ENCODE measurements at places on chromosomes 3 and 15.

DNA sequence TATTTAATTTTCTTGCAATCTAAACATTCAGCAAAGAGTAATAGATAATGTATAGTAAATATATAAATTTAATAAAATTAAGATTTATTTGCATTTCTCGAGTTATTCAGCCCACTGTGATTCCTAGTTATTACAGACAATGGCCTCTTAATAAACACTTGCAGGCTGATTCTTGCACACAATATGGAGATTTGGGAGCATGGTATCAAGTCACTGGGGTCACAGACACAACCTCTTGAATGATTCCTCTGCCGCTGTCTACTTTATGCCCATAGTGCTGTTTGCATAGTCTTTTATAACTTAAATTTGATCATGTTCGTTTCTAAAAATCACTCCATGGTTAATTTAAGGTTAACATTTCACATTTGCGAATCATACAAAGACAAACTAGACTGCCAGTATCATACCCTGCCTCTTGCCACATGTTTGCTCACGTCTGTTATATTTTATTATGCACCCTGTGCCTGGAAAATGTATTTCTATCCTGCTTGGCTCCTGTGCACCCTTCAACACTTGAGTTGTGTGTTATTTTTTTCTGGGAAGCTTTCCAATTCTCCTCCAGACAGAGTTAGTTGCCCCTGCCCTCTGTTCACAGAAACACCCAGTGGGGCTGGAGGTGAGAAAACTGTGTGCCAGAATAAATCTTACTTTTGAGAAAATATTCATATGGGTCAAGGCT, 206.3 kb upstream of the ROBO1 start:
- DNase-seq: no peak

DNA sequence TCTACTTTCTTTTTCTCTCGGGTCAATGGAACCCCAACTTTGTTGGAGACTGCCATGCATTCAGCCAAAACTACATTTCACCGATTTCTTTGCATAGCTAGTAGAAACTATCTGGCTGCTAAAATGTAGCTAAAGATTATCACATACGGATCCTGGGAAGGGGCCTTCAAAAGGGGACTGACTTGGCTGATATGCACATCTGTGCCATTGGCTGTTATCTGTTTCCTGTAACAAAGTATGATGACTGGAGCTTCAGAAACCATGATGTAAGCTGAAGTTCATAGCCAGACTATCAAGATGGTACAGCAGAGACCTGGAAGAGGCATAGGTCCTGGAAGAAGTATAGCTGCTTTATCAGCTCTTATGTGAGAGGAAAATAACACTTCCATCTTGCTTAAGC, 179.1 kb downstream of the NSUN3 start:
- no peak for DNase-seq

DNA sequence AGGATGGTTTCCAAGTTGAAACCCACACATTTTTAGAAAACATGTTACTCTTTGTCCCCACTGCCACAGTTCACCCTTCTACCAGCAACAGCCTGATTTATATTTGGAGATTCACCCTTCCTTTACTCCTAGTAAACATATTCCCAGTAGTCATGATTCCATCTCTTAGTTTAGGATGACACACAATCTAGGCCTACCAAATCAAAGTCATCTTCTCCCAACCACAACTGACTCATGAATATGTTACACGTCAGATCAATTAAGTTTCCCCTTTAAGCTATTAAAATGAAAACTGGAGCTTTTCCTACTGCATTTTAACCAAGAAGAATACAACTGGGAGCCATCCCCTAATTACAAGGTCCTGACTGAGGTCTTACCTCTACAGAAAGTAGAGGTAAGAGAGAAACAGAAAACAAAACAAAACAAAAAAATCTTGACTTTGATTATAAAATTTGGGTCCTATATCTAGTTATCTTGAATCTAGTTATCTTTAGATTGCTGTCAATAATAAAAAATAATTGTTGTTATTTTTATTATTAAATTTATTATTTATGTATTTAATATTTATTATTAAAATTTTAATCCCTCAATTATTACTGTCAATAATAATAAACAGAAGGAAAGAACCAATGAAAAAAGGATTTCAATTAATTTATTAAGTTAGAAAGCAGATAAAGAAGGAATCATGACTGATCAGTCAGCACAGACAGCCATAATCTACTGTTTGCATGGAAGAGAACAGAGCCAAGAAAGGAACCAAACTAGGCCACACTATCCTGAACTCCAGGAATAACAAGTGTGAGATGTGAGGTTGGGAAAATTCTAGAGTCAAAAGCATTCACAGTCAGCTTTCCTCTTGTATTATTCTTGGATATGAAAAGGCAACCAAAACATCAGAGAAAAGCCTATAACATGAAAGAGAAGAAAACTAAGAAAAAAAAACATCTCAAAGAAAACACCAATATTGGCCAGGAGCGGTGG, 12.5 kb downstream of the DPH6 start:
- peak; percentile 37 for DNase-seq

DNA sequence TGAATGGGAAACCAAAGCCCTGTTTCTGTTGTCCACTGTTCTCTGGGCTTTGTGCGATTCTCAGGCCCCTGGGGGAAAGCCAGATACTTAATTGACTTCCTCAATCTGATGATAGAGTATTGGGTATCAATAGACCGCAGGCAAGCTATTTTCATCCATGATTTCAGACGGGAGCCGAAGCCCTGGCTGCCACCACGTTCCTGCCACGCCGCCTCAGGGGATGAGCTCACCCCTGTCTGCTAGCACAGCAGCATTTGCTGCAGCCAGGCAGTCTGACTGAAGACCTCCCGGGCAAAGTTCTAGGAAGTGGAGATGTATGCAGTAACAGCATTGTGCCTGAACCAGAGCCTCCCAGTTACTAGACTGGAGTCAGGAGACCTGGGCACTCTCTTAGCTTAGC, 69.8 kb downstream of the ISG20 start:
- DNase-seq: peak; percentile 43

GRCh38 chr3:137854533-137855261, 90.6 kb downstream of the SOX14 start:
- no peak for DNase-seq

DNA sequence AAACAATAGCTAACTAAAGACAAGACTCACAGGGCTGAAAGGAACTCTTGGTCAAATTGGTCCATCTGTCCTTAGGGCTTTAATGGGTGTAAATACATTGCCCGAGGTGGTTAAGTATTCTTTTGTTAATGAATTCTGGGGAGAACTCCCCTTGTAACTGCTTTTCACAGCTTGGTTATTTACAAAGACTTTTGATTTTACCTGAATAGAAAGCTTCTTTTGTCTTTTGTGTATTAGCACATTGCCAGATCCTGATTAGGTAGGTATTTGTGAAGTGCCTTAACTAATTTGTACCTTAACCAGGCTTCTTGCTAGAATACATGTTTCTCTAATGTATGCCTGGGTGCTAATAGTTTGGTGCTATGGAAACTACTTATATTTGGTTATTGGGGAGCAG, 14.0 kb downstream of the CHD2 start:
- no peak for DNase-seq

GRCh38 chr15:46872286-46872980, 844.9 kb upstream of the SEMA6D start:
- no peak for DNase-seq

DNA sequence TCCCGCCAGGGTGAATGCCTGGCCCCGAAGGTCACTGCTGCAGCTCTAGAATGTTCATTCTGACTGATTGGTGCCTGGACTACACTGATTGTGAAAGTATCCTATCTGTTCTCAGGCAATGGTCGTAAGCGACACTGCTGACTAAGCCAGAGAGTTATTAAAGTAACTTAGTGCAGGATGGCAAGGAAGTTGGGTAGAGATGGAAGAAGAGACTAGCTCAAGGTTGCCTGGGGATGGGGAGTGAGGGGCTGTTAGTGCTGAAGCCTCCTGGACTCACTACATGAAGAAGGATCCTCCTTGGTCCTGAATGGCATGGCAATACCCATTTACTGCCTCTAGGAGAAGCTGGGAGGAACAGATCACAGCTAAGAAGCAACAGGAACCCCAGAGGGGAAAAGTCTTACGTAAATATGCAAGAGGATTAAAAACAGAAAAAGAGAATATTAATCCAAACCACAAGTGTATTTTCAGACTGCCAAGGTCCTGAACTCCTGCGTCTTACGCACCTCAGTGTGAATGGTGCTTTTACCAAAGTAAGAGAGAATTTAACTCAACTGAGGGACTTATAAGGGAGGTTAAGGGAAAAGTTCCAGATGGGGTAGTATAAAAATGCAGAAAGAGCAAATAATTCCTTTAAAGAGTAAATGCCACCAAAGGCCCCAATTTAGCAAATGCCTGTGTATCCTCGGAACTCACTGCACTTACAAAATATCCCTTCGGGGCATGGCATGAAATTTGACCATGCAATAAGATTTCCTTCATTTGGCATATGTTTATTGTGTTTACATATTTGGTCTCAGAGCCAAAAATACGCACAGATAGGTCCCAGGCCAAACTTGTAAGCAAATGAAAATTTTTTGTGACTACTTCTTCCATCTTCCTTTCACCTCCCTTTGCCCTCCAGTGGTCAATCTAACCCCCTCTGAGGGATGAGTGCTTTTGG, 64.0 kb upstream of the DGKG start:
- peak; percentile 61 for DNase-seq

All from AG08396 (cell line).